ENCODE measurements at places on chromosomes 1 and 21.
A peak's percentile ranks its signal among the peaks of the same experiment; 100 is the strongest.

- no peaks in the 10 kb centered on the region for H3K36me3 ChIP-seq
- H3K27ac ChIP-seq, result no peak overlapping the region
- no peak for DNase-seq
Observed at GRCh38 chr21:25701529-25701928, 33.2 kb downstream of the ATP5PF start.

GRCh38 chr1:113881661-113882060 lies 5.7 kb downstream of the BCL2L15 start:
- no peak for DNase-seq
- H3K4me1 ChIP-seq, result peaks cover 51% of the 10 kb centered on the region
- H3K4me3 ChIP-seq, result no peak overlapping the region
- peak overlapping the region; percentile 90 for H3K27ac ChIP-seq

DNA sequence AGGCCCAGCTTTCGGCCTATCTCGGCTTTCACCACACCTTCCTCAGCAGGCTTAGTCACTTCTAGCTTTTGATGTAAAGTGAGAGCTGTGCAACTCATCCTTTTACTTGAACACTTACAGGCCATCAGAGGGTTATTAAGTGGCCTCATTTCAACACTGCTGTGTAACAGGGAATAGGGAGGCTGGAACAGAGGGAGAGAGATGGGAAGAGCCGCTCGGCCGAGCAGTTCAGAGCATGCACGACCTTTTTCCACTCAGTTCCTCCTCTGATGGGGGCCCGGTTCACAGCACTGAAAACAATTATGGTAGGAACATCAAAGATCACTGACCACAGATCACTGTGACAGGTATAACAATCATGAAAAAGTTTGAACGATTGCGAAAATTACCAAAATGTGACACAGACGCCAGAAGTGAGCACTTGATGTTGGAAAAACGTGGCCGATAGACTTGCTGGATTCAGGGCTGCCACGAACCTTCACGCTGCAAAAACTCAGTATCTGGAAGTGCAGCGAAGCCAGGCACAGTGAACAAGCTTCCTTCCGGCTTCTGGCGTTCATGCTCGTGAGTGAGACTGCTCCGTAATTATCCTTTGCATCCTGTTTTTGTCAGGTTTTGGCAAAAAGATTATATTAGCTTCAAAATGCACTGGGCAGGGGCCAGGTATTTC lies 28.6 kb downstream of the AGPAT3 start:
- peak overlapping the region; percentile 91 for H3K4me3 ChIP-seq
- DNase-seq, result no peak
- H3K4me1 ChIP-seq, result peaks cover 27% of the 10 kb centered on the region
- H3K36me3 ChIP-seq, result no peaks in the 10 kb centered on the region

GRCh38 chr1:23620605-23621004 lies 61.3 kb upstream of the ID3 start:
- peaks cover 52% of the 10 kb centered on the region for H3K4me1 ChIP-seq
- H3K27me3 ChIP-seq, result no peaks in the 10 kb centered on the region
- H3K36me3 ChIP-seq, result no peaks in the 10 kb centered on the region

- no peaks in the 10 kb centered on the region for H3K27me3 ChIP-seq
- H3K27ac ChIP-seq, result peak overlapping the region; percentile 19
- H3K4me3 ChIP-seq, result peak overlapping the region; percentile 33
- no peak for DNase-seq
- peaks cover 3% of the 10 kb centered on the region for H3K36me3 ChIP-seq
Observed at GRCh38 chr1:196654271-196654670, 2.4 kb downstream of the CFH start.

DNA sequence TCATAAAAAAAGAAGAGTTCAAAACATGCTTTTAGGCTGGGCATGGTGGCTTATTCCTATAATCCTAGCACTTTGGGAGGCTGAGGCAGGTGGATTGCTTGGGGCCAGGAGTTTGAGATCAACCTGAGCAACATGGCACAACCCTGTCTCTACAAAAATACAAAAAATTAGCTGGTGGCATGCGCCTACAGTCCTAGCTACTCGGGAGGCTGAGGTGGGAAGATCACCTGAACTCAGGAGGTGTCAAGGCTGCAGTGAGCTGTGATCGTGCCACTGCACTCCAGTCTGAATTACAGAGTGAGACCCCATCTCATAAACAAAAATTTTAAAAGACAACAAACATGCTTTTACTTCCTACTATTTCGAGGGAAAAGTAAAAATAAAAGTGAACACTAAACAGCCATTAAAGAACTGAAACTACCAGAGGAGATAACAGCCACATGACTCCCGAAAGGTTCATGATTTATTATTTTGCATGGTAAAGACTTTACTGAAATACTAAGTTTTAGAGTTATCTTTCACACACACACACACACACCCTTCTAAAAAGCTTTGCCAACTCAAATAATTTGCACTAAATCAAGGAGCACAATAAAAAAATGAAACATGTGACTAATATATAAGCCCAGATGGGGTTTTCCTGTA lies 48.1 kb downstream of the USP1 start:
- peaks cover 2% of the 10 kb centered on the region for H3K4me1 ChIP-seq
- no peak overlapping the region for H3K4me3 ChIP-seq
- H3K27me3 ChIP-seq, result no peaks in the 10 kb centered on the region
- peaks cover 13% of the 10 kb centered on the region for H3K36me3 ChIP-seq
- no peak overlapping the region for H3K27ac ChIP-seq

DNA sequence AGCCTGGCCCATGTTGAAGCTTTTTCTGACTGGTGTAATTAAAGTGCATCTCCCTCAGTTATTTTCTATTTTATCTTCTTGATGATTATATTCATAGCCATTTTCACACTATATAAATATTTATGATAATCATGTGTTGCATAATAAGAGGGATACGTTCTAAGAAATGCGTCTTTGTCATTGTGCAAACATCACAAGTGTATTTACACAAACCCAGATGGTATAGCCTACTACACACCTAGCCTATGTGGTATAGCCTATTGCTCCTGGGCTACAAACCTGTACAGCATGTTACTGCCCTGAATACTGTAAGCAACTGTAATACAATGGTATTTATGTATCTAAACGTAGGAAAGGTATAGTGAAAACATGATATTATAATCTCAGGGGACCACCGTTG lies 88.1 kb downstream of the BACH1 start:
- peaks cover 3% of the 10 kb centered on the region for H3K4me1 ChIP-seq
- no peak for DNase-seq
- H3K4me3 ChIP-seq, result no peak overlapping the region

GRCh38 chr1:32180186-32181060 lies 948 bp downstream of the TXLNA start:
- peaks cover 9% of the 10 kb centered on the region for H3K36me3 ChIP-seq
- peak overlapping the region; percentile 95 for H3K4me3 ChIP-seq
- peaks cover 35% of the 10 kb centered on the region for H3K4me1 ChIP-seq
- no peak for DNase-seq
- H3K27me3 ChIP-seq, result no peaks in the 10 kb centered on the region

GRCh38 chr1:115238336-115239147 lies 99.5 kb downstream of the NGF start:
- no peaks in the 10 kb centered on the region for H3K36me3 ChIP-seq
- H3K4me1 ChIP-seq, result no peaks in the 10 kb centered on the region
- H3K27me3 ChIP-seq, result peaks cover 38% of the 10 kb centered on the region
- DNase-seq, result no peak
- H3K27ac ChIP-seq, result no peak overlapping the region

DNA sequence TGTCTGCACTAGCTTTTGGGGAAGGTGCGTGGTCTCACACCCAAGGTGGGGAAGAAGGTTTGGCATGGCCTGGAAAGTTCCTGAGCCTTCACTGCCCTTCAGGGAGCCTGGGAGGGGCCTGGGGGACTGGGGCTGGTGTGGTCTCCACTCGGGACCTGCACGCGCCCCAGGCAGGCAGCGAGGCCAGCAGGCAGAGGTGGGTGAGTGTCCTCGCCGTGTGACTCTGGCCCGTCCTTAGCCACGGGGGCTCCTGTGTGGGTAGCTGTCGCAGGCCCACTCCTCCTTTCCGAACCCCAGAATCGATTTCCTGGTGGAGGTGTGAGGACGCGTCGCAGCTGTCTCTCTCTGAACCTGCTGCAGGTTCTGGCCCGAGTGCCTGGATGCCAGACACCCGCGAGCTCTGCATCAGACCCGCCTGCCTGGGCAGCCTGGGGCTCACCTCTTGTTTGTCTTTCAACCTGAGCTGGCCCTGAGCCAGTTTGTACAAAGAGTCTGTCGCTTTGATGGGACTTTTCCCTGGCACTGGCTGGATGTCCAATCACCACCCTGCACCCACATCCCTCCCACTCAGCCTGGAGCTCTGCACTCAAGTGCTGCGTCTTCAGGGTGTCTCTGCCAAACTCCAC lies 36.0 kb upstream of the SLC19A1 start:
- no peak overlapping the region for H3K4me3 ChIP-seq
- peaks cover 9% of the 10 kb centered on the region for H3K27me3 ChIP-seq
- DNase-seq, result no peak
- H3K4me1 ChIP-seq, result no peaks in the 10 kb centered on the region
- no peaks in the 10 kb centered on the region for H3K36me3 ChIP-seq
- H3K27ac ChIP-seq, result no peak overlapping the region

GRCh38 chr1:175367896-175368295 lies 175.3 kb upstream of the KIAA0040 start:
- peaks cover 2% of the 10 kb centered on the region for H3K4me1 ChIP-seq
- no peak overlapping the region for H3K27ac ChIP-seq
- H3K27me3 ChIP-seq, result peaks cover 57% of the 10 kb centered on the region
- DNase-seq, result no peak
- no peak overlapping the region for H3K4me3 ChIP-seq

GRCh38 chr1:48792961-48793360 lies 16.3 kb upstream of the BEND5 start:
- no peak overlapping the region for H3K27ac ChIP-seq
- no peaks in the 10 kb centered on the region for H3K4me1 ChIP-seq
- H3K36me3 ChIP-seq, result no peaks in the 10 kb centered on the region
- H3K27me3 ChIP-seq, result no peaks in the 10 kb centered on the region
- no peak overlapping the region for H3K4me3 ChIP-seq

GRCh38 chr1:29651246-29651645 lies 414.9 kb downstream of the PTPRU start:
- no peak for DNase-seq
- H3K4me1 ChIP-seq, result peaks cover 2% of the 10 kb centered on the region
- H3K36me3 ChIP-seq, result no peaks in the 10 kb centered on the region
- no peak overlapping the region for H3K27ac ChIP-seq

- no peak overlapping the region for H3K4me3 ChIP-seq
- H3K4me1 ChIP-seq, result peaks cover 12% of the 10 kb centered on the region
- H3K27ac ChIP-seq, result no peak overlapping the region
- DNase-seq, result no peak
Observed at GRCh38 chr1:16413191-16413590, 24.0 kb downstream of the SPATA21 start.

DNA sequence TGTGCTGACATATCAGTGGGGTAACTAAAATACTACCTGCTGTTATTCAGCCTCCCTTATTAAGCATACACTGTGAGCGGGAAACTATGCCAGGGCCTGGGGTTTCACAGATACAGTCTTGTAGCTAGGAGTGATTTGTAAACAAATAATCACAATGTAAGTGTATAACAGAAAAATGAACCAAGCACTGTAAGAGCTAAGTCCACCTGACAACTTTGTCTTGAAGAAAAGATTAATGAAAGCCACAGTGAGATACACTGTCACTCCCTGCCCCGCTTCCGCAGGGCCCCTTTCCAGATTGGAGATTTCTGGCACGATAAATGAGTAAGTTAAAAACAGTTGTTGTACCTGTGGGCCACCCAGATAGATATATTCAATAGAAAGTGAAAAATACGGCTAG lies 4.8 kb downstream of the RCAN3 start:
- peak; percentile 31 for DNase-seq
- H3K4me3 ChIP-seq, result peak overlapping the region; percentile 90

DNA sequence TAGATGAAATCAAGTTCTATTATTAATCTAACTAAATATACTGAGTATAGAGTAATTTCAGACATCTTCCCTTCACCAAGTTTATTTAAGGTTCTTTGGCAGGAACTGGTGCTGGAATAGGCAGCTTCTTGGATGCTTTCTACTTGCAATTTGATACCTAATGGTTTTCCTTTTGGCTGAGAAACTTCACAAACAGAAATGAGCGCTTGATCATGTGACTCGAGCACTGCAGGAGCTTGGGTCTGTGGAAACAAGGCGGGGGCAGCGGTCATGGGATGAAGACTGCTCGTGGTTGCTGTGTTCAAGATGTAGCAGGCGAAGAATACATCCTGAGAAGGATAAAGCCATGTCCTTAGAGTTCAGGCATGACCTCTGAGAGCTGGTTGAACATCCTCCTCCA lies 136.8 kb downstream of the PTPRC start:
- H3K27me3 ChIP-seq, result peaks cover 5% of the 10 kb centered on the region
- DNase-seq, result no peak
- H3K4me1 ChIP-seq, result no peaks in the 10 kb centered on the region

DNA sequence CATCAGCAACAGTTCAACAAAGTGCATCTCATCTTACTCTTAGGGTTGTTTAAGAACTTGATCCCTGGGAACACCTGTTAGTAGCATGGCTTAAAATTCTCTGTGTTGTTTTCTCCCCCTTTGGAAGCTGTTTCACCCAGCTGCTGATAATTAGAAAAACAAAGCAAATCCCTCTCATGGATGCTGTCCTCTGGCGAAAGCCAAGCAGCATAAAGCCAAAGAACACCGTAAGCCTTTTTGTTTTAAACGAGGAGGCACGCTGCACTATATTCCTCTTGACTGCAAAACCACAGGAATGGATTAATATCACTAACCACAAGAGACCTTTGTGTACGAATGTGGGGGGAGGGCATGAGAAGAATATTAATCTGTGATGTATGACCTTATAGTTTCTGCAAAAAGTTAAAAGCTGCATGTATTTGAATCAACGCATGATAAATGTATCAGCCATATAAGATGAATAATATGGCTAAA lies 923.2 kb downstream of the LTN1 start:
- no peak overlapping the region for H3K4me3 ChIP-seq
- no peaks in the 10 kb centered on the region for H3K36me3 ChIP-seq
- no peaks in the 10 kb centered on the region for H3K4me1 ChIP-seq
- no peaks in the 10 kb centered on the region for H3K27me3 ChIP-seq
- DNase-seq, result no peak

DNA sequence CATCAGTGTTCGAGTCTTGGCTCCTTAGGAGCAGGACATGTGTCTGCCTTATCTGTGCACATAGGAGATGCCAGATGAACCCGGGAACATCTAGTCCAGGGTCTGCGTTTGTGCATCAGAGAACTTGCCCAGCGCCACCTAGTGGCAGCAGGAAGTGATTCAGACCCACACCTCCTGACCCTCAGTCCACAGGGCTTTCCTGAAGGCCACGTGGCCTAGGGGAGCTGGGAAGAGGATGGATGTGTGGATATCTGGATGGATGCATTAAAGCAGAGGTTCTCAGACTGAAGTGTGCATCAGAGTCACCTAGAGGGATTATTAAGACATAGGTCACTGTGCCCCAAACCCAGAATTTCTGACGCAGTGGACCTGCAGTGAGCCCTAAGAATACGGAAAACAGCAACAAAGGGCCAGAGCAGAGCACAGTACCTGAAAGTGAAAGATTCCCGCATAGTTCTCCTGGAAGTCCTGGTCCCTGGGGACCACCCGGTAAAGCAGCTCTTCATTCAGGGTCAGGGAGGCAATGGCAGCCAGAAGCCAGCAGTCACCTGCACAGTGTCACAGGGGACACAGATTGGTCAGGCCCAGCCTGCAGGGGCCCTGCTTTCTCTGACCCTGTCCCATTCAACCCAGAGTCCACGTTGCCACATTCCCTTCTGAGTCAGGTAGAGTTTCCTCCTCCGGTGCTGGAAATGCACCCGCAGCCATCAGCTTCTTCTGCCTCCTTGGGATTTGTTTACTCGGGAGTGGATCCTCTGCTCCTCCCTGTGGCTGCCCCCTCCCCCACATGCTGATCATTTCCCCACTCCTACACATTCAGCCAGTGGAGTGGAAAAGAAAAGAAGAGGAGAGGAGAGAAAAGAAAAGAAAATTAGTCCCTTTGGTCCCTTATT lies 37.0 kb downstream of the CAPN8 start:
- no peak for DNase-seq
- peaks cover 5% of the 10 kb centered on the region for H3K4me1 ChIP-seq
- no peak overlapping the region for H3K27ac ChIP-seq
- peaks cover 8% of the 10 kb centered on the region for H3K27me3 ChIP-seq

Measured in T-helper 17 cell (primary cell).